Spinal cord (tissue), 10 donors: ENCODE measurements at places on chromosomes 3 and 15.

DNA sequence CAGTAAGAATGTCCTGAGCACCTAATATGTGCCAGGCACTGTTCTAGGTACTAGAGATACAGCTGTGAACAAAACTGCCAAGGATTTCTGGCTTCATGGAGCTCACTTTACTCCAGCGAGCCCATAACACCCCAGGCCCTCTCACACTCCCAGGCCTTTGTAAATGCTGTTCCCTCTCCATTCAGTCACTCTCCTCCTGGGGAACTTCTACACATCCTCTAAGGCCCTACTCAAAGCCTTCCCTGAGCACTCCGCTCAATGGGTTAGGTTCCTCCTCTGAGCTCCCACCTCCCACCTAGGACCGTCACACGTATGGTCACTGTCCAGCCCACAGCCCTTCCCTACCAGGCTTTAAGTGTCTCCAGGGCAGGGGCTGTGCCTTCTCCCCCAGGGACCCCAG, 27.2 kb downstream of the SEMA7A start:
- DNase-seq, result no peak

DNA sequence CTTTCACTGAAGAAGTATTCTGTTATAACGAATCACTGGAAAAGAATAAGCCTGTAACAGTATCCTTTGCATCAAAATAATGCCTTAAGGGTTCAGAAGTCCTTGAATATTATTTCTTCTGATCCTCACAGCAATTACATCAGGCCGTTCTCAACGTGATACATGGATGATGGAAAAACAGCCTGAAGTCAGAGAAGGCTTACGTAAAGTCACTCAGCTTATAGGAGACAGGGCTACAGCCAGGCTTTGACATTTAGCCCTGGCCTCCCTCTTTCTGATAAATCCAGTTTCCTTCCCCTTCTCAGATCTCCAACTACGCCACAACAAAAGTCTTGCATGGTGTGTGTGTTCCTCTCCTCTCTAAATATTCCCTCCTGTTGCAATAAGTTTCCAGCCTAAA, 131.9 kb downstream of the ANO10 start:
- DNase-seq, result no peak

GRCh38 chr3:24545887-24546286, 51.2 kb upstream of the THRB start:
- DNase-seq, result no peak

- no peak for DNase-seq
Observed at GRCh38 chr15:94277485-94277884, 46.1 kb downstream of the MCTP2 start.

GRCh38 chr3:171255236-171255806, 204.9 kb downstream of the TNIK start:
- no peak for DNase-seq

DNA sequence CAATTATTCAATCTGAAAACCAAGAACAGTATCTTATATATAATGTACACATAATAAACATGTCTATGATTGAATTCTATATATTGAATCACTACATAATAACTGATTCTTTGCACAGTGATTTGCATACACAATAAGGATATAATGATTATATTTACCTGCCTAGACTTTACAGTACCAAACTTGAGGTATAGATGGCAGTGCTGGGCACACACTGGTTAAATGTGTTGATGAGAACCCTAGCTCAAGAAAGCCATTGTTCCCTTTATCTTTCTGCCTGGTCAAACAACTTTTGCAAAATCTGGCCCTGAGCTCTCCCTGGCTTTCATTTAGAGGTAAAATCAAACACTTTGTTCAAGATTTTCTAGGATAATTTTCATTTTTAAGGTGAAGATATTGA, 697.7 kb downstream of the TUSC7 start:
- DNase-seq, result no peak

GRCh38 chr3:154074966-154075365, 46.2 kb upstream of the ARHGEF26 start:
- no peak for DNase-seq

GRCh38 chr3:174955513-174956016, 96.4 kb downstream of the NAALADL2 start:
- DNase-seq, result no peak

- no peak for DNase-seq
Observed at GRCh38 chr3:196643201-196643749, 3.8 kb downstream of the NRROS start.

- no peak for DNase-seq
Observed at GRCh38 chr3:7682822-7683229, 818.8 kb upstream of the LMCD1 start.

DNA sequence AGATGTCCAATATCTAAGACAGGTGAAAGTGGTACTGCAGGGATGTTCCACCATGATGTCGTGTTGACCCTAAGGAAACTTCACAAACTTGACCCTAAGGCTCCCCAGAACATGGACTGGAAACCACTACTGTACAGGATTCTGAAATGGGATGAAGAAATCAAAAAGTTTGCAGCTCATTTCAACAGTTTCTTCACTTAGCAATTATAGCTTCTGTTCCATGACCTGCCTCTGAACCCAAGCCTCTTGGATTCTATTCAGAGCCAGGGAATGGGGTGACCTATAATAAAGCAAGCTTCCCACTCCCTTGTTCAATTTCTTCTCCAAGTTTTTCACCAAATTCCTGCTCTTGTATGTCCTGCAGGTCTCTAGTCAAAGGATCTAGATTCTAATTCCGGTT, 40.7 kb downstream of the DUT start:
- DNase-seq, result no peak

GRCh38 chr3:15536856-15537255, 15.3 kb upstream of the COLQ start:
- no peak for DNase-seq

DNA sequence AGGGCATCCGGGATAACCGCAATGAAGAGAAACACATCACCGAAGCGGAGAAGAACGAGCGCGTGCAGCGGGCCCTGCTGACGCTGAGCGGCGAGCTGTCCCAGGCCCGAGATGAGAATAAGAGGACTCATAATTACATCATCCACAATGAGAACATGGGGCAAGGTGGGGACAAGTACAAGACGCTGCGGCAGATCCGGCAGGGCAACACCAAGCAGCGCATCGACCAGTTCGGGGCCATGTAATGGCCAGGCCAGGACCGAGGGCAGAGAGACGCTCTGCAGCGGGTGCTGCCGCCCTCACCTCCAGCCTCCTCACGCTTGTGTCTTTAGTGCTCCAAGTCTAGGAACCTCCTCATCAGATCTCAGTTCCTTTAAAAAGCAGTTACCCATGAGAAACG, 863.7 kb upstream of the ALCAM start:
- DNase-seq, result no peak

DNA sequence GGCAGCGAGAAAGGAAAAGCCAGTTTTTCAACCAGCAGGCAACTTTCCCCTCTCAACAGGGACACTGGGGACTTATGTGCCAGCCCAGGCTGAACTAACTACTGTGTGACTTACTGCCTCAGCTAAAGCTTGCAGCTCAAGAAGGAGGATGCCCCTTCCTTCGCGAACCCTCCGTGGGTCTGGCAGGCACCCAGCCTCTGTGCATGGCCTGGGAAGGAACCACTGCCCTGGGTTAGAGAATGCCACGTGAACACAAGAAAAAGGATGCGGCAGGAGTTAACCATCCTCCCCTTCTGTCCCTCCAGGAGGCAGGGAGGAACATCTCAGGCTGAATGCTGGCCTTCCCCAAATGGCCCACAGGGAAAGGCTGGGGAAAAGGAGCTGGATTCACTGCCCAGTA, 29.0 kb downstream of the CHDH start:
- DNase-seq, result no peak

GRCh38 chr3:50294492-50295403, 2.5 kb upstream of the IFRD2 start:
- no peak for DNase-seq

GRCh38 chr3:151306168-151306810, 10.3 kb downstream of the GPR87 start:
- no peak for DNase-seq

DNA sequence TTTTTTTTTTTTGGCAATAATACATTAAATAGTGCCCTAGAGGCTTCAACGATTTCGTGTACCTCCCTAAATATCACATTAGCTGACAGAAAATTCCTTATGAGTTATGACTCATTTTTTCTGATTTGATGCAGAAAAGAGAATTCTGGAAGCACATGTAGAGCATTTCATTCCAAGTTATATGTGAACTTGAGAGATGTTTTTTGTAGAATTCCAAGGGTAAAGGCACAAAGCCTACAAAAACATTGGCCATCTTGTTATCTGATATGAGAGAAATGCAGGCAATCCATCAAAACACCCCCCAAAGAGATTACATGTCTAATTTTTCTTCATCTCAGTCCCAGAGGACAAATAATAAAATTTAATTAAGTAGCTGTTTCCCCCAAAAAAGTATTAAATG, 6.7 kb upstream of the PFN2 start:
- no peak for DNase-seq

DNA sequence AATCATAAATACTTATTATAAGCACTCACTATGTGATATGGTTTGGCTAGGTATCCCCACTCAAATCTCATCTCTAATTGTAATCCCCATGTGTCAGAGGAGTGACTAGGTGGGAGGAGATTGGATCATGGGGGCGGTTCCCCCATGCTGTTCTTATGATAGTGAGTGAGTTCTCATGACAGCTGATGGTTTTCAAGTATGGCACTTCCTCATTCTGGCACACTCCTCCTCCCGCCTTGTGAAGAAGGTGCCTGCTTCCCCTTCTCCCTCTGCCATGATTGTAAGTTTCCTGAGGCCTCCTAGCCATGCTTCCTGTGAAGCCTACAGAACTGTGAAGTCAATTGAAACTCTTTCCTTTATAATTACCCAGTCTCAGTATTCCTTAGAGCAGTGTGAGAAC, 53.3 kb upstream of the CHMP2B start:
- DNase-seq, result no peak

GRCh38 chr15:66007663-66008262, 138.5 kb downstream of the RAB11A start:
- DNase-seq, result no peak

- no peak for DNase-seq
Observed at GRCh38 chr3:98885851-98886250, 15.6 kb downstream of the DCBLD2 start.

GRCh38 chr3:48592519-48593087, 2.5 kb downstream of the COL7A1 start:
- DNase-seq, result no peak

DNA sequence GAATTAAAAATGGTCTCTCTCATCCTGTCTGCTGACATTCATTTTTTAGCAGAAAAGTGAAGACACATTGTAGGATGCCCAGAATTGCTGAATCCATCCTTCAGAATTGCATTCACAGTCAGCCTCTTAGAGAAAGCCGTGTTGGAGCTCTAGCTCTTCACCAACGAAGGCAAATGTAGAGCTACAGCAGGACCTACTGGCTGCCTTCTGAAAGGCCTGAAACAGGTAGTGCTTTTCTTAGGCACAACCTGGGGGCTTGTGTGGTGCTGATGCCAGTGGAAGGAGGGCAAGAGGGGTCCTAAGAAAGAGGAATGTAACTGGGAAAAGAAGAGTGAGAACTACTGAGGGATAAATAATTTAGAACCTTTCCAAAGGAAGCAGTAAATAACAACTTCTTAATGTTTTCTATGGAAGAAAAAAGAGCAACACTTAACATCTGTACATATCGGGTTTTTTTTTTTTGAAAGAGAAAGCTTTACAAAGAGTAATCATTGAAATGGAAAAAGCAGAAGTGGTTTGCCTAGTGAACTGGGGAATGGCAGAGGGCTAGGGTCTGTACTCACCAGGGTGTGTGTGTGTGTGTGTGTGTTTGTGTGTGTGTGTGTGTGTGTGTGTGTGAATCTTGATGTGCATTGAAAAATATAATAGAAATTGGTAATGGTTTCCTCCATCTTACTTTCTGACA, 297.8 kb downstream of the SATB1 start:
- no peak for DNase-seq

DNA sequence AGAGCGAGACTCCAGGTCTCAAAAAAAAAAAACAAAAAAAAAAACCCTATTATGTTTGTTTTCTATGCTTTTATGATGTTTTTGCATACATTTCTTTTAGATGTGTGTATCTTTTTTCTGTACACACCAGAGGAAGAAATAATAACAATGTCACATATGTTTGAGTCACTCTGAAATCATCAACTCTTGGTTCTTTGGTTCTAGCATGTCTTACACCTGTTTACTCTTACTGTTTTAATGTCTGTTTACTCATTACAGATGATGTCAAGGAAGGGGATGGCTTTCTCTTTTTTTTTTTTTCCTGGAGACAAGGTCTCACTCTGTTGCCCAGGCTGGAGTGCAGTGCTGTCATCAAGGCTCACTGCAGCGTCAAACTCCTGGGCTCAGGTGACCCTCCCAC, 24.1 kb downstream of the RHOA start:
- DNase-seq, result no peak

DNA sequence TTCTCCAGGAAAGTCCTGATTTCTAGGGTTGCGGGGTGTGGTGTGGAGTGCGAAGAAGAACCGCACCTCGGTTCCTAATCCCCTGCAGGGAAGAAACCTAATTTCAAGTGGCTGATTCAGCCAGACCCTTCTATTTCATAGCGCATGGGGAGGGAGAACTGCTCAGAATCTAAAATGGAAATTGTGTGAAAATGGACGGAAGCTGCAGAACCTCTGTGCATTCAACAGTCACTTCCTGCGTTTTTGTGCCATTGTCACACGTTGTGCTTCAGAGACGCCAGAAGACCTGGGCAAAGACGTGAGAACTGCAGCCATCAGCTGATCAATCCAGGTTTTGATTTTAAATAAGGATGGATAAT, 1.2 kb downstream of the SIDT1 start:
- DNase-seq, result no peak

GRCh38 chr3:197547306-197548011, 8.3 kb downstream of the BDH1 start:
- DNase-seq, result no peak

DNA sequence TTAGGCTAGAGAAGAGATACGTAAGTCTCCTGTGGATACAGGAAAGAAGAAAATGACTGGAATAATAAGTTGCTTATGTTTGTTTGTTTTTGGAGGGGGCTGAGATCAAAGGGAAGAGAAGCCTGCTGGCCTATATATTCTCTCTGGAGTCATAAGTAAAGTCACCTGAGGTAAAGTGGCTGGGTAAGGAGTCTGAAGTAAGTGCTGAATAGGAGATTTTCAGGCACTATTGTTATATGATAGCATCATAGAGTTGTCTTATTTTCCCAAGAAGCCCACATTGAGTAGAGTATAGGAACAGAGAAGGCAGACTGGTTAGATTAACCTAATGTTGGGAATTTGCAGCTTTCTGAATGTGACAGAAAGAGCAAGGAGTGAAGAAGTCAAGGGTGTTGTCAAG, 10.7 kb downstream of the TBC1D23 start:
- no peak for DNase-seq

DNA sequence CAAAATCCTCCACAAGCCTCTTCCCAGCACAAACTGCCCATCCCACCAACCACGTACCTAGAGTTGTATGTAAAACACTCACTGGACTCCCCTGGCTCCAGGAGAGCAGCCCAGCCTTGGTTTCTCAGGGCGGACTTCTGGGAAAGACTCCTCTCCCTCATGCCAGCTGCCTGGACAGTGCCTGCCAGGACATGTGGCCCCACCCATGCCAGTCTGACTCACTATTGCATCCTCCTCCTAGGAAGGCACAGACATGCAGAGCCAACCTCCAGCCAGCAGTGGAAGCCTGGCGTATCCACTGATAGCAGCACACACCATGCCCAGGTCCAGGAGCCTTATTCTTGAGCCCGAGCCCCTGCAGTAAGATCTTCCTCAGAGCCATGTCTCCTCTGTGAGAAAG, 8.6 kb downstream of the PKM start:
- no peak for DNase-seq
